Right lung (tissue), 10 donors: ENCODE measurements at places on chromosomes 2 and 18.

DNA sequence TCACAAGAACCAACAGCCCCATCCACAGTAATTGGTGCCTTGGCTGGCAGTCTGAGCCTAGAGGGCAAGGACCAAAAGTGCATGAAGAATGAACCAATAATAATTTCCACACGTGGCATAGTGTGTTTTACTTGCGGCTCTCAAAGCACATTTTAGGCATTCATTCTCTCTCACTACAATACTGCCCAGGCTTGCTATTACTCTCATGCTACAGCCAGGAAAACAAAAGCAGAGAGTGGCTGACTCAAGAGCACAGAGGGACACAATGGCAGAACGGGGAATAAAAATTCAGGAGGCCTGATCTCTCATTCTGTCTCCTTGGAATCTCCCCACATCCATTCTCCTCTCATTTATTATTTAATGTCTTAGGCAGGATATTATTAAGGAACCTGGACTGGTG, 57.0 kb upstream of the NOL4 start:
- DNase-seq: no peak

DNA sequence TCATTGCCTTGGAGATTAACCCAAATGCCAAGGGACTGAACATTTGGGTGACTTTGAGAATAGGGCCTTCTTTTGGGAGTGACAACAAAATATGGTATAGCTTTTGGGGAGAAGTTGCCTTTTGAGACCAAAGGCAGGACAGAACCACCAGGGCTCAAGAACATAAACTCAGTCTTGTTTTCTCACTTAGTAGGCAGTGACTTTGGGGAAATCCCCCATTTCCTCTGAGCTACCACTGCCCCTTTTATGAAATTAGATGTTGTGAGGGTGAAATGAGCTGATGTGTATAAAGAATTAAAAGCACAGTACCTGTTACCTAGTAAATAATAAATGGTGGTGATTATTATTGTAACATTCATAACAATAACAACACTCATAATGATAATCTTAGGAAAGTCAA, 36.5 kb downstream of the GPD2 start:
- no peak for DNase-seq

DNA sequence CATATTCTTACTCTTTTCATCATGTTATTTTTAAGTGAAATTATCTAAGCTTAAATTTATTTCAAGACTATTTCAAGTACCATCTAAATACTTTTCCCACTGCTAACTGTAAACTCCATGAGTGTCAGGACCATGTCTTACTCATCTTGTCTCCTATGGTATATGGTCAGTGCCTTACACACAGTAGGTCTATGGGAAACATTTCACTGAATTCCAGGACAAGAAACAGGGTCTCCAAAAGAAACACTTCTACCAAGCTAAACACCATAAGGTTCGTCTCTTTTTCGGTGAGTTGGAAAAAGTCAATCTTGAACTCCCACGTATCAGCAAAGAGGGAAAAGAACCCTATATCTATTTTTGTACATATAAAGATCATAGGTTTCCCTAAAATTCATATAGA, 6.5 kb downstream of the SUCLG1 start:
- DNase-seq: no peak

GRCh38 chr2:149483004-149483605, 104.5 kb downstream of the MMADHC start:
- DNase-seq: no peak

DNA sequence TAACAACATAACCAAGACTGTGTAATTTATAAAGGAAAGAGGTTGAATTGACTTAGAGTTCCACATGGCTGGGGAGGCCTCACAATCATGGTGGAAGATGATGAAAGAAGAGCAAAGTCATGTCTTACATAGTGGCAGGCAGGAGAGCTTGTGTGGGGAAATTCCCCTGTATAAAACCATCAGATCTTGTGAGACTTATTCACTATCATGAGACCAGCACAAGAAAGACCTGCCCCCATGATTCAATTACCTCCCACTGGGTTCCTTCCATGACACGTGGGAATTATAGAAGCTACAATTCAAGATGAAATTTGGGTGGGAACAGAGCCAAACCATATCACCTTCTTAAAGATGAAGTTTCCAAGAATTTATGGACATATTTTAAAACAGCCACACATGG, 2.5 kb upstream of the IL36RN start:
- no peak for DNase-seq

GRCh38 chr2:135773319-135773718, 31.7 kb downstream of the UBXN4 start:
- DNase-seq: no peak

GRCh38 chr2:86623043-86623493, 597 bp downstream of the RNF103 start:
- peak; percentile 52 for DNase-seq

DNA sequence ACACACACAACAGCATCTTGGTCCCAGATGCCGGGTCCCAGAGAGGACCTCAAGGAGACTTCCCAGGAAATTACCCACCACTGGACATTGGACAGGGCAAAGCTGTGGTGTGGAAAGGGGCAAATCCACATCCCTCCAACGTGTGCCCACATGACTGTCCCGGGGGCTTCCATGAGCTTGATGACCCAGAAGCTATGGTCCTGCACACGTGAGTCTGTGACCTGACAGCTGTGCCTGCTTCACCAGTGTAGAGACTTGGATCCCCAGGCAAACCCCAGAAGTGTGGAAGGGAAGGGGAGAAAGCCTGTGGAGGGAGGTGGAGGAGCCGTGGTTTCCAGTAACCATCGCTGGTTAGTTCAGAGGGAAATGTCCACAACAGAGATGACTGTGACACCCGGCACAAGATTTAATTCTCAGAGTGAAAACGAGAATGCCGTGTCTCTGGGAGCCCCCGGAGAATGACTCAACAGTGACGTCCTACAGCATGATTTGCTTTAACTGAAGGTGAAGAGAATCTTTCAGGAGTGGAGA, 19.1 kb upstream of the GPR55 start:
- DNase-seq: no peak

DNA sequence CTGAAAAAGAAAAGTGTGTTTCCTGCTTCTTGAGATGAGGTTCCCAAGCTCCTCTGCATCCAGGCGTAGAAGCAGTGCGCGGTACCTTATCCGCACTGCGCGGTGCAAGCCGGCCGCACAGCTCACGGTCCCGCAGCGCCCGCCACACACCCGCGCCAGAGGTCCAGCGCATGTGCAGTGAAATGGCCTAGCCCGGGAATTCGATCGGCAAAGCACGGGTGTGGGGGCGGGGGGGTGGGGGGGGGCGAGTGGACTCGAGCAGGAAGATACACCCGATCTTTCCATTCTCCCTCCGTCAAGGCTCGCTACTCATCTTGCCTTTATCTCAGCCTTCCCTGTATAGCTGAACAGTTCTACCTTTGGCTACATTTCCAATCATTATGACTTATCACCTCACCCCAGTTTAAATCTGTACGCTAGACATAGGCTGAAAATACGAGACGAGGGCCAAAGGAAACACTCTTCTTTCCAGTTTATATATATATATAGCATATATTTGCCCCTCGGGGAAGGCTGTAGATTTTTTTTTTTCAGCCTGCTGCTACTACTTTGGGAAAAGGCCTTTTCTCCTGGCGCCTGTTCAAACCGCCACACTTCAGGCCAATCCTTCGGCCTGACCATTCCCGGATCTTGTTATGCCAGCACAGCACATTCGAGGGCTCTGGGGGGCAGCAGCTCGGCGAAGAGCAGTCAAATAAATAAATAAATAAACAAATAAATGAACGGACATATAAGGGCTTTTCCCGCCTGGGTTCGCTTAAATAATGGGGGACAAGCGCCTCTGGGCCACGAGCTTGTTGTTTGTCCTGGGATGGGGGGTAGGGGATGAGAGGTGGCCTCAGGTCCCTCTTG, 10.4 kb downstream of the HOXD8 start:
- DNase-seq: no peak
